Fibroblast of upper back skin (primary cell): ENCODE measurements at places on chromosomes 2 and 18.

GRCh38 chr2:215727507-215728503 is 285.5 kb downstream of the MREG start:
- peak; percentile 72 for DNase-seq

DNA sequence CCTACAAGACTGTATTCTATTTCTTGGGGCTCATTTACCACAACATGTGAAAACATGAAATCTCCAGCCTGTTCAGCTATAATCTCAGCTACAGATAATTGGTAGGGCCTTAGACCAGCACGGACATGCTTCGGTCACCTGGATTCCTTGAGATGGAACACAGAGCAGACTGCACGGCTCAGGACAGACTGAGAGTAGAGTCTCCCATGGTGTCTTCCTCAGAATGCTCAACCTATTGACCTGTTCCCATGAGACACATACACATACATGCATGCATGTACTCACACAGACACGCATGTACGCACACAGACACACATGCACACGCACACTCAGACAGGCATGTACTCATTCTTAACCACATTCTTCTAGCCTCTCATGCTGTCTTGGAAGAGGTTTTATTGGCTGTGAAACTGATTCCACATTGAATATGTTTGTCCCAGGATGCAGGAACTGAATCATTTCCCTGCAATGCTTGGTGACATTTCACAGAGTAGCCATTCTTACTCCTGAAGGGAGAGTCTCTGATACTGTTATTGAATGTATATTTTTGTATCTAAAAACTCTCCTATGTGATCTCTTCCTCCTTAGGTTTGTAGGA is 23.5 kb upstream of the BZW1 start:
- peak; percentile 73 for DNase-seq

GRCh38 chr2:156792242-156792840 is 356.2 kb downstream of the GPD2 start:
- no peak for DNase-seq

DNA sequence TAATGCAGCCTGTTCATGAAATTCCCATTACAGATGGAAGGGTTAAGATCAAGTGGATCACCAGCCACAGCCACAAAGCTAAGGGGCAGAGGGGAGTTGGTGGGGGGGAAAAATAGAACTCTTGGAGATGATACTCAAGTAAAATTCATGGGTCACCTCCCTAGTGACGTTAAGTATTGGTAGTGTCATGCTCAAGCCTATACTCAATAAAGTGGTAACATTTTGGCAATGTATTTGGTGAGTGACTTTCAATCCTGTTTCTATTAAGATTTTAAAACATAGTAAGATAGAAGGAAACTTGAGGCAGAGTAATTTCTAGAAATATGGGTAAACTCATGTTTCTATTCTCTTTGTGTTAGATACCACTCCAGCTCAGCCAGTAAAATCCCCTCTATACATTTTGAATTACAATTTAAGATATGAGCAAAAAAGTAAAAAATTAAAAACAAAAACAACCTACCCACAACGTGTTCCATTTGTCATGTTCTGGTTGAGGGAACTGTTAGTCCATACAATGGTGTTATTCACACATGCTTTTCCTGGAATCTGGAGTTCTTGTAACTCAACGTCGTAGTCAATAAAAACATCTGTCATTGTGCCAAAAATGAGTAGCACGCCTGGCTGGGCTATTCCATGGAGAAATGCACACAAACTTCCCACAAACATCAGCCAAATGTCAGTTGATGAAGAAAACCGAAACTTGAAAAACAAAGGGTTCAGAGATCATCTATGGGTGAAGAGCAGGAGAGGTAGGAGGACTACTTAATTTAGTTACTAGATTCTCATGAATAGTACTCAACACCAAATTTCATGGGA is 18.1 kb downstream of the ABCB11 start:
- no peak for DNase-seq

DNA sequence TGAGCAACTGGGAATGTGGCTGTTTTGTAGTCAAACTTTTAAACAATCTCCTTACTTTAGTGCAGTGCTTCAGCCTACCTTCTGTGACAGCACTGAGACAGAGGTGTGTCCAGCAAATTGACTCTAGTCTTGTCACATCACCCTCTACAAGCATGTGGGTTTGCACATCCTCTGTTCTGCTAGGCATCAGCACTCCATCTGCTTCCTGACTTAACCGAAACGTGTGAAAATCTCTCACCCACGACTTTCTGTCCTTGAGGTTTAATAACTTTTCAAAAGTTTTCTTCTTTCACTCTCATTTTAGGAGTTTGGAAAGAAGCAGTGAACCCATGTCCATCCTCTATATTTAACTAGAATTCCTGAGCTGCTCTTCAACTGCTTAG is 42.6 kb downstream of the TTR start:
- DNase-seq = no peak

GRCh38 chr2:72015266-72015665 is 132.4 kb downstream of the CYP26B1 start:
- peak; percentile 12 for DNase-seq

DNA sequence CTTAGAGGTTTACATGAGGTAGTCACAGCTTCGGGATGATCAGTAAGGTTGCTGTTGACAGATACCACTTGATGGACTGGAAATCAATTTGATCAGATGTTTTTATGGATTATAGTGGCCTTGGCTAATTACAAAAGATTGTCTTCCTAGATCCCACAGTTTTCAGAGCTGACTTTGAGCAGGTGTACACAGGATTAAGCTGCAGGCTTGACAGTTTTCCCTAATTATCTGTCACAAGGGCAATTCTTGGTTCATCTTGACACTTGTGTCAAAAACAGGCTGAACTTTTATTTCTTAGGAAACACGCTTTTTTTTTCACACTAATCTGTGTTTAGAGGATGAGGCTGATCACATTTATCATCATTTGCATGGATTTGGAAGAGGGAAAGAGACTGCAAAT is 824.0 kb upstream of the PIK3C3 start:
- no peak for DNase-seq

DNA sequence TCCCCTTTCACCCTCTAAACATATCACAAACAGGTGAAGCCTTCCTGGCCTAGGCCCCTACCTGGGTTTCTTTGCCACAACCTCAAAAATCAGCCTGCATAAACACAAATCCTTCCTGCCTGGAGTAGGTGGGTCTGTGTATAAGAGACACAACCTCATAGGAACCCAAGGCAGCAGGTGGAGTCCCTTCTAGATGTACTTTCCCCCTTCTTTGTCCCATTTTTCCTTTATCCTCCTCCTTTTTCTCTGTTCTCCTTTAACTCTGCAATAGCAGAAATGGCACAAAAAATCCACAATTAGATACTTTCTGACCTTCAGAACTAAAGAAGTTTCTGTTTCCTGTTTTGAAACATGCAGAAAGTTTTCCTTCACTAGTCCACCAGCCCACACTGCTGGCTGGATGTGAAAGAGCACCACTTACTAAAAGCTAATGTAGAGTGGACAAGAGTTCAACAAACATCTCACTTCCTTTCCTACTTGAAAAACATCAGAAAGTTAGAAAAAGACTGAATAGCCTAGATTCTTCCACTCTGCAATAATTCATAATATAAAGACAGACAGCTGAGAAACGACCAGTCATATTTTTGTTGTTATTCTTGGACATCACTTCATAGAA is 11.2 kb downstream of the SLC40A1 start:
- DNase-seq = peak; percentile 42

DNA sequence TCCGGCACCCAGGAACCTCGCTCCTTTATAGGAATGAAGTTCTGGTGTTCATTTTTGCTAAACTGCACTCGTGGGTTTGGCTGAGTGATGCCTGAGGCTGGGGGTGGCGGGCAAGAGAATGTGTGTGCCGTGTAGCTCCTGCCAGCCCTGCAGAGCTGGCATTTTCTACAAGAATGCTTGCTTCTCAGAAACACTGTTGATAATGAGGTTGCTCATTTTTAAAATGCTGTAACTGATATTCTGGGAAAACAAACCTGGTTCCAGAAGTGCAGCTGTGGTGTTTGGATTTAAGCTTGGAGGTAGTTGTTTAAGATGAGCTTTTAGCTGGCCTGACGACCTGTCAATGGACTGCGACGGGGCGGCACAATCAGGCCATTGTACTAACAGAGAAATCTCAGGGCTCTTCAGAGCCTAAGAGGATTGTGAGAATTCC is 511.9 kb upstream of the TNP1 start:
- DNase-seq = no peak

- no peak for DNase-seq
These were observed 80.1 kb downstream of the FIGN start for GRCh38 chr2:163655667-163656066.
